ENCODE measurements at places on chromosomes 11 and 22.

DNA sequence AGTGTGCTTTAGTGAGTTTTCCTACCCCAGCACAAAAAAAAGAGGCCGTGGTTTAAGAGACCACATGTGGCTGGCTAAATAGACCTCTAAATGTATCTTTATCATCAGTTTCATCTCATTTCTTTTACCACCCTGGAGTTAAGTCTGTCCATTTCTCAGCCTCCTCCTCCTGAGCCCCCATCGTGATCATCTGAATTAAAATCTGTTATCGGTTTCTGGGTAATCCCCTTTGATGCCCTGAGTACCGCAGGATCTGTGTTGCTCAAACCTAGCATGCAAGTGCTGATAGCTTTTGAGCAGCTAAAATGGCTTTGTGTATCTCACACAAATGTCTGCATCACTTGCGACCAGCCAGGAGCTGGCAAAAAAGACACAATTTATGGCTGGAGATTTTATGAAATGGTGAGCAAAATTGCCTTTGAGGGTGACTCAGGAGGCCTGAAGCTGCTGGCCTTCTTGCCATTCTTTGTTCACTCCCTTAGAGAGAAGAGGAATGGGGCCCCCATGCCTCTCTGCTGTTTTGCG is 236.5 kb downstream of the NTM start:
- DNase-seq, result no peak

GRCh38 chr11:129372609-129373488 is 2.8 kb upstream of the BARX2 start:
- DNase-seq, result no peak

GRCh38 chr11:111361874-111362273 is 17.2 kb downstream of the POU2AF1 start:
- DNase-seq, result no peak

DNA sequence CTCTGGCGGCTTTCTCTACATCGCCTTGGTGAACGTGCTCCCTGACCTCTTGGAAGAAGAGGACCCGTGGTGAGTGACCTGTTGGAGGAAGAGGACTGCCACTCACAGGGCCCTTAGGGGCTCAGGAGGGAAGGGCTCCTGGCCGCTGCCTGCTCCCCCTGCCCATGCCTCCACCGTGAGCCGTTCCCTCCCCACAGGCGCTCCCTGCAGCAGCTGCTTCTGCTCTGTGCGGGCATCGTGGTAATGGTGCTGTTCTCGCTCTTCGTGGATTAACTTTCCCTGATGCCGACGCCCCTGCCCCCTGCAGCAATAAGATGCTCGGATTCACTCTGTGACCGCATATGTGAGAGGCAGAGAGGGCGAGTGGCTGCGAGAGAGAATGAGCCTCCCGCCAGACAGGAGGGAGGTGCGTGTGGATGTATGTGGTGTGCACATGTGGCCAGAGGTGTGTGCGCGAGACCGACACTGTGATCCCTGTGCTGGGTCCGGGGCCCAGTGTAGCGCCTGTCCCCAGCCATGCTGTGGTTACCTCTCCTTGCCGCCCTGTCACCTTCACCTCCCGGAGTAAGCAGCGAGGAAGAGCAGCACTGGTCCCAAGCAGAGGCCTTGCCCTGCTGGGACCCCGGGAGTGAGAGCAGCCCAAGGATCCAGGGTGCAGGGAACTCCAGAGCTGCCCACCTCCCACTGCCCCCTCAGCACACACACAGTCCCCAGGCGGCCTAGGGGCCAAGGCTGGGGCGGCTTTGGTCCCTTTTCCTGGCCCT is 6.9 kb downstream of the SLC39A13 start:
- DNase-seq, result no peak

Measured in colonic mucosa (tissue), 4 donors.